WTC11 (cell line): ENCODE measurements at places on chromosomes 7 and 10.

GRCh38 chr10:86630079-86630478 lies 24.3 kb upstream of the OPN4 start:
- DNase-seq: no peak

DNA sequence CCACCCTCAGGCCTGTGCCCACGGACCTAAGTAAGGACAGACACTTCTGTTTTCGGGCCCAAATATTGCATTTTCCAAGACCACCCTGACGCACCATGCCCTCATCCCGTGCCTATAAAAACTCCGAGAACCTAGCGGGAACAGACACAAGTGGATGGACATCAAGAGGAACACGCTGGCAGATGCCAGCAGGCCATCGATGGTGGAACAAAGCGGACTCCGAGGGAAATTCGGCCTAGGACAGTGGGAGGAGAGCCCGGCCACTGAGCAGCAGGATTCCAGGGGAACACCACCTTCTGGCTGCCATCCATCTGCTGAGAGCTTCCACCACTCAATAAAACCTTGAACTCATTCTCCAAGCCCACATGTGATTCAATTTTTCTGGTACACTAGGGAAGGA lies 243.6 kb upstream of the ZWINT start:
- no peak for DNase-seq

DNA sequence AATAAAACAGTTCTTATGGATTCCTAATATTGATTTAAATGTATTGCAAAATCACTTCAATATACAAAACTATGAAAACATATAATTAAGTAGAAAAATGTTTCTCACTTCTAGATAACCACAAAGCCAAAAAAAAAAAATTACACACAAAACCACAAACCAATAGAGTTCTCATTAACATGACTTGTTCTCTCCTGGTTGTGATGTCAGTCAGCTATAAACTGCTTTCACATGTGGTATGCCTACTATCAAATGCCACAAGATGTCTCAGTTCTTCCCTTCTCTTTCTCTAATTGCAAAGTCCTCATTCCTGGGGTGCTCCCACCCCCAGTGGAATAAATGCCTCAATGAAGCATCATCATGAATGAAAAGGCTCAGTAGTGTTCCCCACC lies 16.6 kb downstream of the GNAI1 start:
- DNase-seq: no peak

GRCh38 chr7:7375538-7375937 lies 160.1 kb downstream of the COL28A1 start:
- no peak for DNase-seq

- DNase-seq: no peak
These were observed 151.0 kb upstream of the FRMD4A start for GRCh38 chr10:14481752-14482151.

GRCh38 chr10:97140049-97140846 lies 45.5 kb downstream of the SLIT1 start:
- DNase-seq: no peak

- DNase-seq: no peak
These were observed 1192.1 kb upstream of the CELF2 start for GRCh38 chr10:9825491-9826018.

GRCh38 chr7:30422922-30423321 lies 55.7 kb downstream of the NOD1 start:
- DNase-seq: no peak

- no peak for DNase-seq
These were observed 119.5 kb downstream of the CPED1 start for GRCh38 chr7:121107923-121108498.

- no peak for DNase-seq
These were observed 166.1 kb upstream of the TCERG1L start for GRCh38 chr10:131477457-131478121.

DNA sequence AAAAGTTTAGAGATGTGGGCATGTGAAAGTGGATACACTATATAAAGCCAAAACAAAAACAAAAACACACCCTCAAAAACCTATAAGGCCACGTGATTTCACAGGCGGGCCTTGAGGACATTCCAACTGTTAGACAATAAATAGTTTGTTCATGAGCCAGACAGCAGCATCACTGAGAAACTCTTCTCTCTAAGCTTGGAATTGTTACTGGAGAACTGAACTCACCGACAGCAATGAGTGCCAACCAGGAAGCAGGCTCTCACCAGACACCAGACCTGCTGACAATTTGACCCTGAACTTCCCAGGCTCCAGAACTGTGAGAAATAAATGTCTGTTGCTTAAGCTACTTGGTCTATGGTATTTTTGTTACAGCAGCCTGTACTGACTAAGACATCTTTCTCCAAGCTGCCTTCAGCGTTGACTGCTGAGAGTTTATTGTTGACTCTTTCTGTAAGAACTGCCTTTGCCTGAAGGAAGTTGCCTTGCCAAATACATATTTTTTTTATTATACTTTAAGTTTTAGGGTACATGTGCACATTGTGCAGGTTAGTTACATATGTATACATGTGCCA lies 107.5 kb downstream of the EPDR1 start:
- no peak for DNase-seq

DNA sequence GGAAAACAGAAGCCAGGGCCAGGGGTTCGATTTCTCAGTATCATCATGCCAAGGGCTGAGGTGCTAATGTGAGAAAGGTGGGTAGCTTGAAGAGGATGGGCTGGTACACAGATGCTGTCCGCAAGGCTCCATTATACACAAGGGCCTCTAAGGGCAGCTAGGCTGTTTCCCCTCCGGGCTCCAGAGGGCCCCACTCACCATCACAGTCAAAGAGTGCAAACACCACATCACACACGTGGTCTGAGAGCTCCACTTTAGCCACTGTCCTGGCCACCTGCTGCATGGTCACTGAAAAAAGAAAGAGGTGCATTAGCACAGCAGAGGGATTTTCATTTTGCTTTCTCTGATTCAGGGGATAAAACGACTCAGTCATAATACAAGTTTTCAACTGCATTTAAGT lies 20.9 kb upstream of the DNAJB12 start:
- peak; percentile 50 for DNase-seq

GRCh38 chr7:30091491-30091912 lies 43.3 kb upstream of the MTURN start:
- no peak for DNase-seq

- DNase-seq: no peak
These were observed 10.5 kb downstream of the SKAP2 start for GRCh38 chr7:26853788-26854393.

GRCh38 chr7:111363099-111363498 lies 199.2 kb downstream of the IMMP2L start:
- no peak for DNase-seq

DNA sequence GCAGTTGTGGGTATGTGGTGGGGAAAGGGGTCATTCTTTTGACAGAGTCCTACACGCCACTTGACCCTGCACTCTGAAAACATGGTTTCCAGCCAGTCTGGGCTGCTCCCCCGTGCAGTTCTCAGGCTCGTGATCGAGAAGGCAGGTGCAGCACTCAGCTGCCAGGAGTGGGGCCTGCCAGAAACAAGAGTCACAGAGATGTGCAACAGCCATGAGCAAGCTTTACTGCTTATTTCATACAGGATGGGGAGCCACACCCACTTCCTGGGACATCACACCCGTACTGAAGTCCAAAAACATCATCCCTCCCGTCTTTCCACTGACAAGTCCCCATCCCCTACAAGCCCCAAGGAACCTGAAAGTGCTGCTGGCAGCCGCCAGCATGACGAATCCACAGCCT lies 9.3 kb downstream of the ATG9B start:
- no peak for DNase-seq

DNA sequence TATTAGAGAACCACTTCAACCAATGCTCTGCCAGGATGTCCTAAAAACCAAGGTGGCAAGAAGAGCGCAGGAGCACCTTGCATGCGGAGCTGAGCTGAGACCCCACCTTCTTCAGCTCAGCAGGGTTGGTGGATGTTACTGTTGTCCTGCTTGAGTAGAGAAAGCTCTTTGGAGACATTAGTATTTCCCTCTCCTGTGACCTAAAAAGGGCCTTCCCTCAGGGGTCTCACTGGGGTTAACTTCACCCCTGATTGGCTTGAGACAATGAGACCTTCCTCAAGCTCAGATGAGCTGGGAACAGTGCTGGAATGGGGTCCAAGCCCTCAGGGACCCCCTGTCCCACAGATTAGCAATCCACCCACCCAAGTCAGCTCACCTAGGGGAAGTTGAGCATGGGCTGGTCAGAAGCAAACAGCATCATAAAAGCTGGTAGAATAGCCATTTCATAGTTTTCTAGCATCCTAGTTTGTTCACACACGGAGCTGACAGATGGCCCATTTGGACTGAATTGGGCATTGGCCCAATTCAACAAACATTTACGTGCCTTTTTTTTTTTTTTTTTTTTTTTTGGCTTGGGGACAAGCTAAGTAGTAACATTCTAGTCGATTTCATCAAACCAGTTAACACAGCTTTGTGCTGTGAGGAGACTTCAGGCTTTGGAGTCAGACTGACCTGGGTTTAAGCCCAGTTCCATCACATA lies 100.6 kb upstream of the HABP2 start:
- DNase-seq: no peak

DNA sequence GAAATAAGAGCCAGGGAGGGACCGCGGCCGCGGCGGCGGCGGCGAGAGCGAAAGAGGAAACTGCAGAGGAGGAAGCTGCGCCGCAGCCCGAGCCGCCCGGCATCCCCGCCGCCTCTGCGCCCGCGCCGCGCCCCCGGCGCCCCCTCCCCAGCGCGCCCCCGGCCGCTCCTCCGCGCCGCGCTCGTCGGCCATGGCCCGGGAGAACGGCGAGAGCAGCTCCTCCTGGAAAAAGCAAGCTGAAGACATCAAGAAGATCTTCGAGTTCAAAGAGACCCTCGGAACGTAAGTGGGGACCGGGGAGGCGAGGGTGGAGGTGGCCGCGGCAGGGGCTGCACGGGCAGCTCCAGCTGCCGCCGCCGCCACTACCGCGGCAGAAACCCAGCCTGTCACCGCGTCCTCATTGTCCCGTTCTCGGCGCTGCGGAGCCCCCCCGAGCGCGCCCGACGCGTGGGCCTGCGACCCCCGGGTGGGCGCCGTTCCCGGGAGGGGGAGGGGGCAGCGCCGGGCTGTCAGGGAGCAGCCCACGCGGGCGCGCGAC lies 351 bp downstream of the CAMK1D start:
- no peak for DNase-seq

- DNase-seq: no peak
These were observed 1.9 kb downstream of the DLX5 start for GRCh38 chr7:97022491-97023306.

- DNase-seq: no peak
These were observed 59.0 kb downstream of the PRR15 start for GRCh38 chr7:29622335-29623265.

GRCh38 chr7:48158404-48158803 lies 12.9 kb upstream of the ABCA13 start:
- DNase-seq: no peak

GRCh38 chr7:2640846-2641316 lies 9.1 kb downstream of the TTYH3 start:
- no peak for DNase-seq

- no peak for DNase-seq
These were observed 12.2 kb downstream of the TAS2R60 start for GRCh38 chr7:143455491-143455890.

DNA sequence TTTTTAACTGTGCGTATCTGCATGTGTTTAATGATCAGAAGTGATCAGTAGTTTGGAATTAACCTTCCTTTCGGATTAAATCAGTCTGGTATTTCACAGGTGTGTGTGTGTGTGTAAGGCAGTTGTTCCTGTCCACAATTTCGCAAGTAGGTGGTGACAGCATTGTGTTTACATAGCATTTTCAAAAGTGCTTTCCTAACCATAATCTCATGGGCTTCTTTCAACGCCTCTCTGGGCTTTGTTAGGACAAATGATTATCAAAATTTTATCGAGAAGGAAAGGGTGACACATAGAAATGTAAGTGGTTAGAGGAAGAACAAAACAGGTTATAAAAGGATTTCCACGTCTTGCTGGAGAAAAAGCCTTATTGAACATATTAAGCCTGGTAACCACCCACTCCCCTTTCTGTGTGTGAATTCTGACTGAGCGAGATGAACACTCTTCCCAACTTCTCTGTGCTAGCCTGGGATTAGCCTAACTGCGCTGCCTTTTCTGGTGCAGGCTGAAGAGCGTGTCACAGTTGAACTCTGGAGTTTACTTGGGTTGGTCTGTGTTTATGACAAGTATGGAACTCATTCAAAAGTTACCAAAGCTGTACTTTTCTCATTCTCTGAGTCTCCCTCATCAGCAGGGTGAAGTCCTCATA lies 292.3 kb upstream of the PITRM1 start:
- DNase-seq: no peak

GRCh38 chr10:33935350-33935749 lies 600.9 kb upstream of the NRP1 start:
- no peak for DNase-seq

- DNase-seq: no peak
These were observed 23.1 kb upstream of the SDHAF3 start for GRCh38 chr7:97094284-97094930.

DNA sequence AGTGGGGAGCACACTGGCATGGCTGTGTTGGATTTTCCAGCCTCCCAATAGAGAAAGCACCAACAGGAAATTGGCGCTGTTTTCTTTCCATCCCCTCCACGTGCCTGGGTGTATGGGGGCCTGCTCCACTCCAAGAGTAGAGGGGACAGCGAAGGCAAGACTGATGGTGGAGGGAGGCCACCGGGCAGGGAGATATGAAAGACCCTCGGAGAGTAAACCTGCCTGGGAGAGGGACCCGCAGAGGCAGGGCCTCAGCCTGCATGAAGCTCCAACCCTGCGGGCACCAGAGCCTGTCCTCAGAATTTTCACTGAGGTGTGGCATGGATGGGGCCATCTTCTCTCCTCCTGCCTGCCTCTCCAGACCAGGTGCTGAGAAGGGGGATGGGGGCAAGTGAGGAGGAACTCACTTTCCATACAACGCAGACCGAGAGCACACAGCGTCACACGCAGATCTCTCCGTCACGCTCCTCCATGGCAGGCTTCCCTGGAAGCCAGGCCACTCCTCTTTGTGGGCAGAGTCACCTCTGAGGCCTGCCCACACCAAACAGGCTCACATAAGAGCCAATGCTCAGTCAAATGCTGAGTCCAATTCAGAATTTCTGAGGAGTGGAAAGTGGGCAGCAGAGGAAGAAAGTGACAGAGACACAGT lies 18.8 kb downstream of the ANXA11 start:
- no peak for DNase-seq

- DNase-seq: no peak
These were observed 15.1 kb downstream of the ADAM12 start for GRCh38 chr10:126373147-126373546.

DNA sequence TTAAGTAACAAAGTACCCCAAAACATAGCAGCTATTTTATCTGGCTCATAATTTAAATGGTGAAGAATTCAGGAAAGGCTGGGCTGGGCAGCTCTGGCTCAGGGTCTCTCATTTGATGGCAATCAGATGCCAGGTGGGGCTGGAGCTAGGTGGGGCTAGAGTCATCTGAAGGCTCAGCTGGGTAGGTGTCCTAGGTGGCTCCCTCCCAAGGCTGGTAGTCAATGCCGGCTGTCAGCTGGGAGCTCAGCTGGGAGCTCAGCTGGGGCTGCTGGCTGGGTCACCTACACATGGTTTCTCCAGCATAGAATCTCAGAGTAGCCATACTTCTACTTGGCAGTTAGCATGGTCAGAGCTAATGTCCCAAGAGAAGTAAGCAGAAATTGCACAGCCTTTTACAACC lies 34.1 kb downstream of the OSBPL3 start:
- DNase-seq: no peak
